ENCODE measurements at places on chromosomes 12 and 14.

- peak; percentile 59 for DNase-seq
These were observed 731.9 kb downstream of the NRXN3 start for GRCh38 chr14:78902010-78902623.

DNA sequence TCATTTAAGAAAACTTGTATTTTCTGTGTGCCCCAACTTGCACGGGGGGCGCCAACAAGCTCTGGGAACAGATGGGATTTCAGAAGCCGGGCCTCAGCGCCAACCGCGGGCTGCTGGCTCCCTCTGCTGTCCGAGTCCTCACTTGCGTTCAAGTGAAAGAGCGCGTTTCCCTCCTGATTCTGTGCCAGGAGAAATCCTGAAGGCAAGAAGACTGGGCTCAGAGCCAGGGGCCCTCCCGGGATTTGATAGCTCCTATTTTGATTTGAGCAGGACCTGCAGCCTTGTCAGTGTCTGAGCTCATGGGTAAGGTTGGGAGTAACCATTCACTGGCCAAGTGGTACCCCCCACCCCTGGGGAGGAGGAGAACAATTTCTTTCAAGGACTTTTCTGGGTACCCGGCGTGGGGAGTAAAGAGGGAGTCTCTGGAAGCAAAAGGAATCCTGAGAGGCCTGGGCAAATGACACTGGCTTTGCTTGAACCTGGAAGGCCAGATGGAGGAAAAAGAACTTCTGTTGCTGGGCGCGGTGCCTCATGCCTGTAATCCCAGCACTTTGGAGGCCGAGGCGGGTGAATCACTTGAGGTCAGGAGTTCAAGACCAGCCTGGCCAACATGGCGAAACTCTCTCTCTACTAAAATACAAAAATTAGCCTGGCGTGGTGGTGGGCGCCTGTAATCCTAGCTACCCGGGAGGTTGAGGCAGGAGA lies 179.0 kb upstream of the RGS6 start:
- peak; percentile 85 for DNase-seq

- peak; percentile 57 for DNase-seq
These were observed 527.7 kb downstream of the FUT8 start for GRCh38 chr14:65940056-65940735.

GRCh38 chr12:32446316-32447119 lies 47.2 kb downstream of the FGD4 start:
- DNase-seq, result no peak

DNA sequence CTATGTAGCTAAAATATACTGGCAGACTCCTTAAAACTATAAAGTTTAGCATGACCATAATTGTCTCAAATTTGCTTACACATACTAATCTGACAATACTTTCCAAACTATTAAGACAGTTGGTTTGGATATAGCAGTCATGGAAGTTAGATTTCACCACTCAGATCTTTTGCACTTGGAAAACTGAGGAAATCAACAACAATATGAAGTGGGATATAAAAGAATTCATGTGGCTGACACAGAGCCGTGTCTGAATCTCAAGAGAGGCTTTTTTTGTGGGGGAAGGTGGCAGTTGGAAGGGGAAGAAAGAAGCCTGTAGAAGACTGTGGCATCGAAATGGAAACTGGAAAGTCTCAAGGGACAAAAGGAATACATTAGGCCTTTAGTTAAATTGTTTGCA lies 166.6 kb upstream of the FLRT2 start:
- DNase-seq, result no peak

DNA sequence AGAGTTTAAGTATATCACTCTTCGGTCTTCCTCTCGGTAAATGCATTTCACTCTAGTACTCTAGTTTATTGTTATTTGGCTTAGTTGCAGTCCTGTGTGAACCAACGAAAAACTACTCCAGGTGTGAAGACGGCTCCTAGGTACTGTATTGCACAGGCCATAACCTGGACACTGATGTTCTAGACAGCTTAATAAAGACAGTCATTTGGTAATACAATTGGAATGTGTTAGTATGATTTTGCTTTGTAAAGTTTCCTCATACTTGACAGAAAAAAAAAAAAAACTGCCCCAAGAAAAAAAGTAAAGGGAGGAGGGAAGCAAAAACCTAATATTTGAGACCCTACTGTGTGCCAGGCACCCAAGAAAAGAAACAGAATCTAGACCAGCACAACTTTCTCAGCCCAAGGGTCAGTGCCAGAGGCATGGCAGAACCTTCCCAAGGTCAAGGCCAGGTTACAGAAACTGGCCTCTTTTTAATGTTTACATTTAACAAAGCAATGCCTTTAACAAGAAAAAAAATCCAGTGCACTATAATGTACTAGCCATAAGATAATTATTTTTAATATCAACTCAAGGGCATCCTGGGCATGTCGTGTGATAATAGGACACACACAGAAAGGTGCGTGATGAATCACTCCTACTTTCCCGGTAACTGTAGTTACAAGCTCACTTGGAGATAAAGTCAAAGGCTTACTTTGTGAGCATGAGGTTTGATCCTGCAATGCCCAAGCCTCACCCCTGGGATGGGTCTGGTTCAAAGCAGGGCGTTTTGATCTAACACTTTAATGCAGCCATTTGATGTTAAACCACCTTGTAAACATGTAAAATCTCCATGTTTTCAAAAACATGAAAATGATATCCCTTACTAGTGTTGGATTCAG lies 110.6 kb downstream of the BMP4 start:
- no peak for DNase-seq

GRCh38 chr14:25626986-25627385 lies 577.0 kb upstream of the STXBP6 start:
- DNase-seq, result no peak

GRCh38 chr12:107635139-107635538 lies 50.5 kb upstream of the PWP1 start:
- no peak for DNase-seq

DNA sequence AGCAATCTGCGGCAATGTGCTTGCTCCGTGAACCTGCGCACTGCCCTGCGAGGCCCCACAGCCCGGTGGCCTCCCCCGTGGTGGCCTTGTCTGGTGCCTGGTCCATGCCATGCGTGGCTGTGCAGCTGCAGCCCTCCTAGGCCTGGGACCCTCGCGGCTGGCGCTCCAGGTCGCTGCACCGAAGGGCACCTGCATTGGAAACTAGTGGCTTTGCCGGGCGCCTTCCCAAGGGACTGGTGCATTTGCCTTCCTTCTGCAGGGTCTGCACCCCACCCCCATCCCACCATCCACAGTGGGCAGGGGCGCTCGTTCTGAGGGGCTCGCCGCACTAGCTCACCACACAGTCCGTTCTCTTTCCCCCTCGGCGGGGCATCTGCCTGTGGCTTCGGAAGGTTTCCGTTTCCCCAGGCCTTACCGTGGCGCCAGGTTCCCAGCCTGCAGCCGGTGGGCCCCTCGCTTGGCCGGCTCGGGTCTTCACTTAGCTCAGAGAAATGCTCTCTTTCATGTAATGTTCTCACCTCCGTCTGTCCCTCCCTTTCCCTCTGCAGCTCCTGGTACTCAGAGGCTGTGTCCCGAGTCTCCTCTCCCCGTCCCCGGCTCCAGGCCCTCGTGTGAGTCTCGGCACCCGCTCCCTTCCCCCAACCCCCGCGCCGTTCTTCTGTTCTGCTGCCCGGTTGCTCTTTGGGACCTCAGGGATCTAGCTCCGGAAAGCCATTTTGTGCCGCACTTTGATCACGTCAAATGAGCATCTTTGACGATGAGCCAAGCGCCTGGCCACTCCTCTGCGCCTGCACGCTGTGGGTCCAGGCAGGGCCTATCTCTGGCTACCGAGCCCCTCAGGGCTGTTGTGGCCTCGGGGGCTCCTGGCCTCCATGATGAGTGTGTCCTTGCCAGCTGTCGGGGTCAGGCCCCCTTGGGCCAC lies 31.9 kb downstream of the JAG2 start:
- no peak for DNase-seq

GRCh38 chr14:53110096-53110495 lies 43.0 kb downstream of the DDHD1 start:
- DNase-seq, result no peak

DNA sequence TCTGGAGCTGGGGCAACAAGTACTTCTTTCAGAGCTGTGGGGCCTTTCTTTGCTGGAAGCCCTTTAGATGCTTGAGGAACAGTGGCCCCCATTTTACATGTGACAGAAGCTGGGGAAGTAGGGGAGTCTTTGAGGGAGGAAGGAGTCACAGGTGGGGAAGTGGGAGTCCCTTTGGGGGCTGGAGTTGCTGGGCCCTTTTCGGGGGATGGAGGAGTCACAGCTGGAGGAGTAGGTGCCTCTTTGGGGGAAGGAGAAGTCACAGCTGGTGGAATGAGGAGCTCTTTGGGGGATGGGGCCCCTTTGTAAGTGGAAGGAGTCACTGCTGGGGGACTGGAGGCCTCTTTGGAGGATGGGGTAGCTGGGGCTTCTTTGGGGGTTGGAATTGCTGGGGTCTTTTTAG lies 8.6 kb downstream of the NACA start:
- DNase-seq, result no peak

- DNase-seq, result no peak
These were observed 117.0 kb downstream of the PRKD1 start for GRCh38 chr14:29810682-29811081.

GRCh38 chr12:65761301-65761700 lies 63.0 kb upstream of the HMGA2 start:
- no peak for DNase-seq

DNA sequence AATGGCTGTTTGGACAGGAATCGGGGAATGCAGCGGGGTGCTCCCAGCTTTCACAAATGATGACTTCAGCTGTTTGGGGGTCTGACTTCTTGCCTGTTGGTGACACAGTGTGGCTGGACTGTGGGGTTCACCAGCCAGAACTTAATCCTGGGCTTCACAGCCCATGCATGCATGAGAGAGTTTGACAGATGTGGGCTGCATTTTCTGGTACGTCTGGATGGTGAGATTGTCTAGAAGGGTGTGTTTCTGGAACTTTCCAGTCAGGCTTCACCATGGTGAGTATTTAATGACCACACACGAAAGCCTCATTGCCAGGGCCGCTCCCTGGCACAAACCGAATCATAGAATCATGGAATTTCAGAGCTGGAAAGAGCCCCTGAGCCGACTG lies 29.6 kb downstream of the CHST11 start:
- no peak for DNase-seq

DNA sequence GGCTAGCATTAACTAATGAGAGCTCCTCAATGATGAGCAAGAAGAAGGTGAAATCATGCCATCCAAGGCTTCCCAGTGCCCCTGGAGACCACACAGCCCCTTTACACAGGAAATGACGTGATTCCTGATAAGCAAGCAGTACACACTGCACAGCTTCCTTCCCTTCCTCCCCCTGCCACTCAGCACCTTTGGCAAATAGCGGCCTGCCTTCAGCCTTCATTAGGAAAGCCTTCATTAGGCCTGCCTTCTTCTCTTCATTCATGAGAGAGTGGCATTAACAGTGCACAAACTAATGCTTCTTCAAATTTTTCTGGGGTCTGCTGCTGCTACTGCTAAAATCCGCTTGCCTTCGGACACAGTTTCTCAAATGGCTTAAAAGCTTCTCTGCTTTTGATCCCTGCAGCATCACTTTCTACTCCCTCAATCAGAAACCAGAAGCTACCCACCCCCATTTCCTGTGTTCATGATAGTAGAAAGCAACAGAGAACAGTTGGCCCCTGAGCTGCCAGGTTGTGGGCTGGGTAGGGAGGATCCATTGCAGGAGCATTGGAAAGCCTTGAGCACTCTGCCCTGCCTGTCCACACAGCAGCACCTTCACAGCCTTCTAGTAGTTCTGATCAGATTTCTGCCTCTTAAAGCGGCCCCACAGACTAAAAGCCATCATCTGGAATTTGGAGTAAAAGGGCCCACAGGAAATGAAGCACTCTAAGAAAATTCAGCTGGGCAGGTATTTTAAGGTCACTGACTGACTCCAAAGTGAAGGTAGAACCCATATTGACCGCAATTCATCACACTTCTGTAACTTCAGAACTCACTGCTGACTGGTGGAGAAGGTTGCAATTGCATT lies 103.8 kb upstream of the ETV6 start:
- DNase-seq, result no peak

DNA sequence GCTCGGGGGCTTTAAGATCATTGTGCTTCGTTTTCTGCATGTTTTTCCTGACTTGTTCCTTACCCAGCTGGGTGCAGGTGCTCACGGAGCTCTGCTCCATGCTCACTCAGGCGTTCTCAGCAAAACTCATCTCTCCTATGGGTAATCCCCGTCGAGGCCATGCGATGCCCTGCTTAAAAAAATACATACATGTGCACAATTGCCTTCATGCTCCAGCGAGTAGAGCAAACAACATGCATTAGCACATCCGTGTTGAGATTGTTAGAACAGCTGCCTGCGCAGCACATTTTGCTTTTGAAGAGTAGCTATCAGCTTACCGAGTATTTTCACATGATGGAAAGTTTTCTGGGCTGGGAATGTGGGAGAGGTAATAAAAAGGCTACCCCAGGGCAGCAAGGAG lies 16.2 kb downstream of the AACS start:
- DNase-seq, result peak; percentile 19

DNA sequence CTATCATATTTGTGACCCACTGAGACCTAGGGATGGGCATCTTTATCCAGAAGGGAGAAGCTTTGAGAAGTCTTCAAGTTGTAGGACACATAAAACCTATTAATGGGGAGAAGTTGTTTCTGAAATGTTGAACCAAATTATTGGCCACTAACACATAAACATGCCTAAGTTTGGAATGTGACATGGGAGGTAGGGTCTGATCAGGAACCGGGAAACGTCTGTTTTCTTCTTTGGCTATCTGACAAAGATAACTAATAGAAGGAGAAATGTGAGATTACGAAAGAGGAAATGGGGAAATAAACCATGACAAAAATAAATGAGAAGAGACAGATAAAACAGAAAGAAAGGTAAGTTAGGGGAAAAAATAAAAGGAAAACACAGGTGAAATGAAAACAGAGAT lies 425.2 kb downstream of the EGLN3 start:
- no peak for DNase-seq

DNA sequence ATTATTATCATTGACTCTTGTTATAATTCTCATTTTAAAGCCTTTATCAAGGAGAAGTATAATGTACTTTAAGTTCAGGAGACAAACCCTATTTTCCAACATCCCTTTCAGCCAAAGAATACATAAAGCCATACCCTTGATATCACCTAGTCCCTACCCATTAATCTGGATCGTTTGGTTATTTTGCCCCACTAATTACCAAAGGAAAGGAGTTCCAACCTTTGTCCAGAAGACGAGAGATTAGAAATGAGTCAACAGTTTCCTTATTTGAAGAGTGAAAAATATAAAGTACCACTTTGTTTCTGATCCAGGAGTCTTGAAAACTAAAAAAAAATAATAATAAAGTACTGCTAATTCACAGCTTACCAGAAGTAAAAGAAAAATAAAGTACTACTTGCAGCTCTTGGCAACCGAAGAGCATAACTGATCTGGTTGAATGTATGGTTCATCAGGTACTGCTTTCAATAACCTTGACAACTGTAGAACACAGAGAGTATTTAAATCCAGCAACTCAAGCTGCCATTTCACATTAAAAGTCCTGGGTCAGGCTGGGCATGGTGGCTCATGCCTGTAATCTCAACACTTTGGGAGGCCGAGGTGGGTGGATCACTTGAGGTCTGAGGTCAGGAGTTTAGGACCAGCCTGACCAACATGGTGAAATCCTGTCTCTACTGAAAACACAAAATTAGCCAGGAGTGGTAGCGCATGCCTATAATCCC lies 33.7 kb downstream of the LIMA1 start:
- no peak for DNase-seq
